ENCODE measurements at places on chromosomes 6 and 20.

DNA sequence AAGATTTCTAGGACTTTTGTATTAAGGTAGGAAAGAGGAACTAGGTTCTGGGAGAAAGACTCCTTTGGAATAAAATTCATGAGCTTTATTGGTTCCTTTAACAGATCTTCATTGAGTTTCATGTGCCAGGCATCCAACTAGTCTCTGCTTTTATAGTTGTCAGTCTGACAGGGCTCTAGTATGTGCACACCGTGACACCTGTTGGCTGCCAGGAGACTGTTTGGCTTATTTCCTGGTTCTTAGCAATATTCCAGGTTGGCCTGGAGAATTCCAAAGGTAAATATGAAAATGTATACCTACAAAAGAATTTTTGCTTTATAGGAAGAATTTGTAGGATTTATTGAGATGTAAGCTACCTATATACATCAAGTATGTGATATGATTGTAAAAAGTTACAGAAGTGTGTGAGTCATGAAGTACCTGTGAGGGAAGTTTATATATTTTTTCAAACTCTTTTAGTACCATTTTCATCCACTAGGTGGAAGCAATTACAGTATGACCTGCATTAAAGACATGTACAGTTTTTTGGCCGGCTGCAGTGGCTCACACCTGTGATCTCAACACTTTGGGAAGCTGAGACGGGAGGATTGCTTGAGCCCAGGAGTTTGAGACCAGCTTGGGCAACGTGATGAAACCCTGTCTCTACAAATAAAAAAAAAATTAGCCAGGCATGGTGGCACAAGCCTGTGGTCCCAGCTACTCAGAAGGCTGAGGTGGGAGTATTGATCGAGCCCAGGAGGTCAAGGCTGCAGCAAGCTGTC lies 35.2 kb downstream of the NDUFAF5 start:
- no peak for DNase-seq

DNA sequence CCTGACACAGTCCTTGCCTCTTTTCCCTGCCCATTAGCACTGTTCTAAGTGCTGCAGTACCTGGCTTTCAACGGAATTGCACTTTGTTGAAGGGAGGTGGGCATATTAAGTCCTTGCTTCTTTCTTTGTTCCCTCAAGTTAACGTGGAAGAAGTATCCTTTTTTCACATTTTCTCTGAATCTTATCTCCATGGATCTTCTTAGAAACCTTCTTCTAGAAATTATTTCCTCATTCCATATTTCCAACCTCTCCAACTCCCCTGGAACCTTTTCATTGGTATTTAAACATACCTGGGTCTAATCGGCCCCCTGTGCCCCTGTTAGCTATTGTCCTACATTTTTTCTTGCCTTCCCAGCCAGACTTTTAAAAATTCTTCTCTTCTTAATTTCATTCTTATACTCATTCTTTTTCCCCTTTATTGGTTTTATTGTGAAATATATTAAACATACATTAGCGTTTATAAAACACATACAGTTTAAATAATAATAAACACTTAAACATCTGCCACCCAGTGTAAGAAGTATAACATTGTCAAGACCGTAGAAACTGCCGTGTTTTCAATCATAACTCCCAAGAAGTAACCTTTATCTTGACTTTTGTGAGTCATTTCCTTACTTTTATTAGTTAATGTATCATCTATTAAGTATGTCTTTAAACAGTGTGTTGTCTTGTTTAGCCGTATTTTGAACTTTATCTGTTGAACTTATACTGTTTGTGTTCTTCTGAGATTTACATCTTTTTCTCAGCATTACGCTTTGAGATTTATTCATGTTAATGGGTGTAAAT lies 118.2 kb downstream of the CDKAL1 start:
- DNase-seq, result no peak

DNA sequence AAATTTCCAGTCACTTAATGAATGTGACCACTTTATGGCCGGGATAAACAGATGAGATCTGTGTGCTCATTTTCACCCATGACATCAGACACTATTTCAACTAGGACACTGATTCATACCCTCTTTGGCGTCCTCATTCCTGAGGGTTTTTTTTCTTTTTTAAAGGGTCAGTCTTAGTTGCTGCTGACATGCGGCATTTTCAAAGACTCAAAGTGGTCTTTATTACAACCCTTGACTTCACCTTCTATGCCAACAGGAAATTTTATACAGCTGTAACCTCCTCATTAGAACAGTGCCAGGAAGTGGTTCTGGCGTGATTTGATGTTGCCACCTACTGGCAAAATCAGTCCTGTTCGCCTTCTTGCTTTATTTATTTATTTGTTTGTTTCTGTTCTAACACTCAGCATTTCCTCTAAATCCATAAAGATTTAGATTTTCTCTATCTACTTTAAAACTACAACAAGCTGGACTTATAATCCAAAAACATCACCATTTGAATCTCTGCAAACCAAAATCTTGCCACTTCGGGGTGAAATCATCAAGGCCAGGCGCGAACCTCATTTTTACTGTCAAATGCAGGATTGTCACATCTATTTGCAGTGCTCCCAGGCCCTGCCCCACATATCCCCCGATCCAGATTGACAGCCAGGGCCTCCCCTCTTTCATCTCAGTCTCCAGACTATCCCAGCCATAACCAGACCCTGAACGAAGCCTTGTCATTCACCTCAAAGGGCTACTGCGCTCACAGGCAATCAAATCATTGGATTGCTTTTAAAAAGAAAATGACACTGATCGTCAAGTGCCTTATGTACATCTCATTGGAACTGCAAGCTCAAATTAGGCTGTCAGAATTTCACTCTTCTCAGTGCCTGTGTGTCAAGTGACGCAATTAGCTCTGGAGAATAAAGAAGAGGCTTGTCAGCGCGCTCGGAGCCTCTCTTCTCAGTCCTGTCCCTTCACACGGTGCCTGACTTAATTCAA lies 77.5 kb downstream of the C6orf118 start:
- DNase-seq, result no peak

GRCh38 chr6:106431972-106432371 lies 71.5 kb downstream of the CRYBG1 start:
- no peak for DNase-seq

GRCh38 chr6:168493976-168494375 lies 53.0 kb downstream of the SMOC2 start:
- no peak for DNase-seq

- DNase-seq, result no peak
Observed at GRCh38 chr6:19928461-19928860, 91.3 kb downstream of the ID4 start.

DNA sequence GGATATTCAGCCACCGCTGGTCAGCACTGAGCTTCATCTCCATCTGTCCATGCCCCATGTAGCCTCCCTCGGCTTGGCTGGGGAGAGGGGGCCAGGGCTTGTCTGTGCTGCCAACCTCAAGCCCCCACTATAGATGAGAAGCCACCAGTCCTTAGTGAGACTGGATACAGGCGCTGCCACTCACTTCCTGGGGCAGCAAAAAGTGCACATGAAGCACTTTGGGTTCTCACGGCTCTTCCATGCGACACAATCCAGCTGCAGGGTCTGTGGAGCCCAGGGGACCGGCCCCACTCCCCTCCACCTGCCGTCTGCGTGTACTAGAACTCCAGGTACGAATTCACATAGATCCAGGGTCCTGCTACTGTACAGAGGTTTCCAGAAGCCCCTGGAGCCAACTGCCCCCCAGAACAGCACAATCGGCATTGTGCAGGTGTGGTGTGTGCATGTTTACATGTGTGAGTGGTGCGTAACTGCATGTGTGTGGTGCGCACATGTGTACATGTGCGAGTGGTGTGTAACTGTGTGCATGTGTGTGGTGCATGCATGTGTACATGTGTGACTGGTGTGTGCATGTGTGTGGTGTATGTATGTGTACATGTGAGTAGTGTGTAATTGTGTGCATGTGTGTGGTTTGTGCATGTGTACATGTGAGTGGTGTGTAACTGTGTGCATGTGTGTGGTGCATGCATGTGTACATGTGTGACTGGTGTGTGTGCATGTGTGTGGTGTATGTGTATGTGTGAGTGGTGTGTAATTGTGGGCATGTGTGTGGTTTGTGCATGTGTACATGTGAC lies 4.9 kb downstream of the FRMD1 start:
- no peak for DNase-seq

GRCh38 chr6:27617700-27618689 lies 145.1 kb upstream of the ZNF184 start:
- DNase-seq, result no peak

DNA sequence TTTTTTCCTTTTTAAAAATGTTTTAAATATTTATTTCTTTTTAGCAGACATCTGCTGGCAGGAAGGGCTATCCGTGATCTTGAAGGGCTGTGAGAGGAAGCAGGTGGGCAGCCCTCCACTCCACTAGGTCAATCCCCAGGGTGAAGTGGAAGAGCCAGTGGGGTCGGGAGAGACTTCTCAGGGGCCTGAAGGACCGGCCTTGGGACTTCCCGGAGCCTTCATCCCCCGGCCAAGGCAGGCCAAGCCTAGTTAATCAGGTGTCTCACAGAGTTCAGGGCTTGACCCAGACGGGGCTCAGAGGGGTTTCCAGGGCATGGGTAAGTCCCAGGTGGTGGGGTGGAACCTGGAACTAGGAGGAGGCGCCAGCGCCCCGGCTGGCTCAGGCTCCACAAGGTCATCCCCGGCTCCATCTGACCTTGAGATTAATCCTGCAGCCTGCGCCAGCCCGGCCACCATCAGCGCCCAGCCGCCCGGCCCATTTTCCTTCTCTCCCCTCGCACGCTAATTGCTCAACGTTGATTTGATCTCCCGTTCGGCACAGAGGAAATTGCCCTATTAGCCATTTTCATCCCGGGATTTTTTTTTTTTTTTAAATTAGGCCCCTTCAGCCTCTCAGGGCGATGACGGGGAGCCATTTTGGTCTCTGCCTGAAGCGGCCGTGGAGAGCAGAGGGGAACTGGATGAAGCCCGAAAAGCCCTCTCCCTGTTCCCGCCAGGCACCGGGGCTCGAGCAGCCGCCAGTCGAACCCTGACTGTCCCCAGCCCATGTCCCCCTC lies 44.4 kb downstream of the MDFI start:
- DNase-seq, result peak; percentile 47

DNA sequence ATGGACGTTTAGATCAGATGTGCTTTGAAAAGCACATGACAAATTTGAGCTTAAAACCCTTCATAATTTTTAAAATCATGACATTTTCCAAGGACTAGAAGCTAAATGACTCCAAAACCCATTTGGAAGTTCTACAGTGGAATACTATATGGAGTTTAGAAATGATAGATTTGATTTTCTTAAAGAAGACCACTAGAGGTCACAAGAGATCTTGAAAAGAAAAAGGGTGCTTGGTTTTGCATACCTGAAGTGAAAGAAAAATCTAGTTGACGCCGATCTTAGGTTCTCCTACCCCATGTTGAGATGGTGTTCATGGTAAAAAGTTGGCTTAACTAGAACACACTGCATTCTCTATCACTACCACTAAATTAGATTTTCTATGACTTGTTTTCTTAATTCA lies 31.5 kb downstream of the CFAP61 start:
- no peak for DNase-seq

DNA sequence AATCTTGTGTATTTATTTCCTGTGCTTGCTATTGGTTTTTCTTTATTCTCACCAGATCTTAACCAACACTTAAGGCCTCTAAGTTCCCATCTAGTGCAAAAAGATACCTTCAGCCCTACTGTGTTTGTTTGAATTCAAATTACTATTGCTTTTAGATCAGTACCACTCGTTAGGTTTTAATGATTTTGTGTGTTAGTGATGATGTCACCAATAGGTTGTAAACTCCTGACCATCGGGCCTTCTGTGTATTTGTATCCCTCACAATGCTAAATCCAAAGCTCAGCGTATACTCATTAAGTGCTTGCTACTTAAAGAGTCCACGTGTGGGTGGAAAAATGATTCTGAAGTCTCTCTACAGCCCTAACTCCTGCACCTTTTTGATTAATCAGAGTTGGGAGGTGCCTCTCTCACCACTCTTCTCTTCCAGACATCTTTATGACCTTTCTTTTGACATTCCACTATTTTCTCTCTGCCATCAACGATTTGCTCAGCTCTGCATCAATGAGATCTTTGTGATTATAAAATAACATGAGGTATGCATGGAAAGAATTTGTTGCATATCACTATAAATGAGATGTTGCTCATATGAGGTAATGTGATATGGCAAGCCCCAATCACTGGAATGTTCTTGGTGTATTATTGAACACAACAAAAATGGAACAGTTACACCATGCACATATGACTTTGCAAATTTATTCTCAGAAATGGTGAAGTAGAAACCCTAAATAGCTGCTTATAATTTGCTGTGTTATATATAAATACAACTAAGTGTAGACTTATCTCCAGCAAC lies 55.1 kb upstream of the LAMA2 start:
- no peak for DNase-seq

GRCh38 chr6:135505648-135506047 lies 8.1 kb upstream of the AHI1 start:
- no peak for DNase-seq

DNA sequence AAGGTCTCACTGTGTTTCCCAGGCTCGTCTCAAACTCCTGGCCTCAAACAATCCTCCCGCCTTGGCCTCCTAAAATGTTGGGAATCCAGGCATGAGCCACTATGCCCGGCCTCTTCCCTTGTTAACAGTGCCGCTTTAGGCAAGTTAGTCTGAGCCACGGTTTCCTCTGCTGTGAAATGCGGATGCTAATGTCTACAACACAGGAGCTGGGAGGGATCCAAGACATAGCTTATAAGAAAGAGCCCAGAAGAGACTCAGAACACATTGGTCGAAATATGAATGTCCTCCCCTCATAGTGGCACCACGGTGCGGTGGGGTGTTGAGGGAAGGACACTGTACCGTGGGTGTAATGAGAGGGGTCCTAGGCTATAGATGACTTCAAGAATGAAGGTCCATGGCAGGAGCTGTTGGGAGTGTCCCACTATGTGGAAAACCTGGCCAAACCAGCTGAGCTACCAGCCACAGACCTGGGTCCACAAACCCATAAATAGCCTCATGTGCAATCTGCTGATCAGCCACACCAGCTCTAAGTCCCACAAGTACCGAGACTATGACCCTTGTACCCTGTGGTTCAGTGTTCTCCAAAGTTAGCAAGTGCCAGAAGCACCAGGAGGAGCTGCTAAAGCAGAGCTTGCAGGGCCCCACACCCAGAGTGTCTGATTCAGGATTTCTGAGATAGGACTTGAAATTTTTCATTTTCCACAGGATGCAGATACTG lies 57.8 kb upstream of the ZFAND3 start:
- no peak for DNase-seq

DNA sequence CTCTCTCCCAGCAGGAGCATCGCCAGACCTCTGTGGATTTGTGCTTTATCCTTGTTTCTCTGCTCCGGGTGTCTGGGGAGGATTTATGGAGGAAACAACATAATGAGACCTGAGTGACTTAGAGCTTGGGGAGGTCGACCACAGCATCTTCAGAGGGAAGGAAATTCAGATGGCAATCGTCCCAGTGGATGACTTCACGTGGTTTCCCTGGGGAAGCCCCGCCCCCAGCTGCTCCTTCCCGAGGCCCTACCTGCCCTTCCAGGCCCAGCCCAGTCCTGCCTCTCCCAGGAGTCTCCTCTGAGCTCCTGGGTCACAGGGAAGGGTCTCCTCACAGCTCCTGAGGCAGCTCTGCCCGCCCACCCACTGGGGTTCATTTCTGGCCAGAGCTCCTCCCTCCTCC lies 430.3 kb upstream of the SULF2 start:
- no peak for DNase-seq

DNA sequence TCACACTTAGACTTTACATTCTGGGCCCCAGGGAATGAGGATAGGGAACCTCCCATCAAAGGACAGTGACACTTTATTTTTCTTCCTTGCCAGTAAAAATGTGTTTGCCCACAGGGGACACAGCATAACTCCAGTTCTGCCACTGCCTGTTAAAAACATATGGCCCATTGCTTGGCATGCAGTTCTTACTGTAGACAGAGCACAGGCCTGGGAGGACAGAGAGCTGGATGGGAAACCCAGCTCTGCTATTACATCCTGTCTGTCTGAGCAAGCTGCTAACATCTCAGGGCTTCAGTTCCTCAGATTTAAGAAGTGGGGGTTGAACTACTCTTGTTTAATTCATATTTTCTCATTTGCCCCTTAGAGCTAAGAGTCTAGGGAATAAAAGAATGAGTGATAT lies 120.2 kb downstream of the AKAP7 start:
- no peak for DNase-seq

Data from substantia nigra (tissue), 51 donors.